Spleen (tissue), 13 donors: ENCODE measurements at places on chromosomes 2 and 18.

DNA sequence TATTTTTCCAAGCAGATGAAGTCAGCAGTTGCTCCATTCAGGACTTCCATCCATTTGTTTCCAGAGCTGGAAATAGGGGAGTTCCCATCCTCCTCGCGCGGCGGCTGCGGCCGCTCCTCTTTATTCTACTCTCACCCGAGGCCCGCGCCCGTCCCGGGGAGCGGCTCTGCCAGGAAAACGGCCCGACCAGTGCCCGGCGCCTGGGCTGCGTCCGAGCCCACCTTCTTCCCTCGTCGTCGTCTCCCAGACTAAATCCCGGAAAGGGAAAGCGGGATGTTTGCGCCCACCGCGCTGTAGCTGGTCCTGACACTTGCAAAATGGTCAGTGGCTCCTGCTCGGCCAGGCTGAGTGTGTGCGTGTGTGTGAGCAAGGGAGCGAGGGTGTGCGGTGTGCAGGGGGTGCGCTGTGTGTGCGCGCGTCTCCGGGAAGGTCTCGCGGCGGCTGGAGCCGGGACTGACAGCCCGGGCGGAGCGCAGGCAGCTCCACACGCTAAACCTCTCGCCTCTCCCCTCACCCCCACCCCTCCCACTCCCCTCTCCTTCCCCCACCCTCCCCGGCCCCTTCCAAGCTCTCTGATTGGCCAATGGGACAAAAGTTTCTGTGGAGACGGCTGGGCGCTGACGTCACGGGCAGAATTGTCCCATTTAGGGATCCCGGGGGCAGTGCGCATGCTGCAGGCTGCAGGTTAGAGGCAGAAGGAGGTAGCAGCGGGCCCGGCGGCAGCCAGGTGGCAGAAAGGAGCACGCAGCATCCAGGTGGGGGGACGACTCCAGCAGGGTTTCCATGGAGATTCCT lies at the start of gene NOL4:
Gene NOL4, minus strand, starts transcription at position 491 of the 795 bp plus-strand sequence. CDS start 1,660 bp downstream, outside the sequence.
- peak; percentile 74 for DNase-seq

GRCh38 chr2:43387092-43388062 lies 161.0 kb upstream of the ZFP36L2 start:
- DNase-seq: no peak

DNA sequence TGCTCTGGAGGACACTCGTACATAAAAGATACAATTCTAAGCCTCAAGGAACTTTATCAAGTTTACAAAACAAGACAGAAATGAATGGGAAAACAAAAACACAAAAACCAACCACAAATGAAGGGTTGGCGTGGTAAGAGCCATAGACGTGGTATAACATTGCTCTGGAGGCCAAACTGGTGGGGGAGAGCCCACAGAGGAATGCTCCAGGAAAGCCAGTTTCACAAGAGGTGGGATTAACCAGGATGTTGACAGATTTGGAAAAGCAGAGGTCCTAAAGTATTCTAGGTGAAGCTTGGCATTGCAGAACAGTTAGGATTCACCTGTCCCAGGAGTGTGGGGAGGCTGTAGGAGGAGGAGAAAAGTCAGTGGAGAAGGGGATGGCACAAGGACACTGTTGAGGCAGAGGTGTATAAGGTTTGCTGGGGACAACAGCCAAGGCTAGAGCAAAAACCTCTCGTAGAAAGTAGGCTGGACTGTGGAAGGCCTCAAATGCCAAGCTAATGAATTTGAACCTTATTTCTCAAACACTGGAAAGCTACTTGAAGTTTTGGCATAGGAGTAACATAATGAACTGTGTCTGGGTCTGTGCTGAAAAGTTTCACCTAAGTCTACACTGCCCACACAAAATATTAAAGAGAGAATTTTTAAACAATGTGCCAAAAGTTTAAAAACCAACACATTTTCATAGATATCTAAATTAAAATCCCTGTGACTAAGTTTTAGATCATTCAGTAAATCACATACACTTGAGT lies 135.1 kb downstream of the THADA start:
- DNase-seq: no peak

DNA sequence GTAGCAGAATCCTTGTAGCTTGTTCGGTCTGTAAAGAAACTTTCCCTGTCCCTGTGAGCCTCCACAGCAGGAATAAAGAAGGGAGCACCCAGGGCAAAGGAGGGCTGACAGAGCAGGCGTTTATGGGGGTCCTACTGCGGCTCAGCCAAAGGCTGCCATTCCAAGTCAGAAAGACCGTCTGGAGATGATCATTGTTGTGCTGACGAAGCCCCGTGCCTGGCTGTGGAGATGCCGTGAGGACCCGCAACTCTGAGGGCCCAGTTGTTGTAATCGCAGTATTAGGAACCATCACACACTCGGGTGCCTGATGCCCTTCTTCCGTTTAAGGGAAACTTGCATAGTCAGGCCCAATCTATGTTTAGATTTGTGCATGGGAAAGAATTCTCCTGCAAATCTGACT lies 16.9 kb upstream of the VWA3B start:
- DNase-seq: no peak

DNA sequence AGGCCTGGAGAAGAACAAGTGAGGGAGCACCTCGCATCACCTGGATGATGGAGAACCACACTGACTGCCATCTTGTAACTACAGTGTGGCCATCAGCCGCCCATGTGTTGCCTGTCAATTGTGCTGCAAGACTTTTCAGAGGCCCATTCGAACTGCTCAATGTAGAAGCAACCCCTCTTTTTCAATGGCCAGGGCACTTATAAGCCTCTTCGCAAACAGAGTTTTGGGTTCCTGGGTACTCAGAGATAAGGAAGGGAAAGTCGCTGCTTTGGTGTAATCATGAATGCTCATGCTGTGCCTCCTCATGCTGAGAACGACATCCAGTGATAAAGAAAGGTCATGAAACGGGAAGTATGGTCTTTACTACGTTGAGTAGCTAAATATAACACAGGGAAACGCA lies 143.9 kb upstream of the SLC39A10 start:
- no peak for DNase-seq

GRCh38 chr2:235639428-235639773 lies 145.6 kb downstream of the AGAP1 start:
- no peak for DNase-seq

- peak; percentile 77 for DNase-seq
Observed at GRCh38 chr2:28717339-28717758, 34.3 kb upstream of the PPP1CB start.

- no peak for DNase-seq
Observed at GRCh38 chr2:127220768-127221527, 849 bp upstream of the CYP27C1 start.
